ENCODE measurements at places on chromosomes 2 and 18.

DNA sequence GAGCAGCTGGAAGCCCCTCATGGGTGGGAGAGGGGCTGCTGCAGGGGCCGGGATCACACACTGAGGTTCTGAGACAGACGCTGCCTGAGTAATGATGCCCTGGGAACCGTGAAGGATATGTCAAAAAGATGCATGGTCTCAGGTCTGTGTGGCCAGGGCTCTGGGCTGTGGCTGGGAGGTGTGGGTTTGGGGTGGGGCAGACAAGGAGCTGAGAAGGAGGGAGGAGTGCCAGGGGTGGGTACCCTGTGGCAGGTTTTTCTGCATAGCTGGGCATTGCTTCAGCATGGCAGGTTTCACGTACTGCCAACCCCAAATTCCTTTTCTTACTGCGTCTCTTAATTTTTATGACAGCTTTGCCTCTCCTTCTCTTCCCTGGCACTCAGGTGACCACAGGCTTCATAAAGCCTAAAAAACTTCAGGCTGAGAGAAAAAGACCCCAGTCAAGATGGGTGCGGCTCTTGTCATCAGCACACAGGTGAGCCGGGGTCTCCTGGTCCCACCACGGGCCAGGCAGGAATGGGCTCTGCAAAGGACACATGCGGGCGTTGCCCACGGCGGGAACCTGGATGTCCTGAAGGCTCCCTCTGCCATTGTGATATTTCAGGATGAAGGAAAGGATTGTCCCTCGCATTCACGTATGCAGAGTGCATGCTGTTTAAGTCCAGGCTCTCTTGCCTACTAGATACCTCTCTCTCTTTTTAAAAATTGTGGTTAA lies 18.0 kb downstream of the MALL start:
- H3K27me3 ChIP-seq, result no peaks in the 10 kb centered on the region
- H3K4me1 ChIP-seq, result no peaks in the 10 kb centered on the region
- no peak overlapping the region for H3K4me3 ChIP-seq
- no peak for DNase-seq
- no peaks in the 10 kb centered on the region for H3K36me3 ChIP-seq

DNA sequence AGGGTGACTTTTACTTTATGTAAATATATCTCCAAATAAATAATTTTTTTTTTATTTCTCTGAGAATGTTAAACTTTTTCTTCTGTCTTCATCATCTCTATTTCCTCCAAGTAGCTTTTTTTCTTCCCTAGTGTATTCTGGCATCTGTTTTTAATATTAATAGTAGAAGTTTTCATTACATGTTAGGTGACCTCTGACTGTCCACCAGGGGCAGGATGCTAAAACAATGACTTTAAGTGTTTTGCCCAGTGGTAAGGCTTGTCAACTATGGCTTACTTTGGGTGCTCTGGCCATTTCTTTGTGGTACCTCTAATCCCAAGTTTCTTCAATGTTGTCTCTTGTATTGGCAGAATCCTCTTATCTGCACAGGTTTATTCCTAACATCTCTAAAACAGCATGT lies 127.1 kb downstream of the SRBD1 start:
- no peak overlapping the region for H3K27ac ChIP-seq
- H3K27me3 ChIP-seq, result no peaks in the 10 kb centered on the region

- no peaks in the 10 kb centered on the region for H3K27me3 ChIP-seq
- H3K27ac ChIP-seq, result no peak overlapping the region
- no peaks in the 10 kb centered on the region for H3K4me1 ChIP-seq
- DNase-seq, result no peak
- no peak overlapping the region for H3K4me3 ChIP-seq
Observed at GRCh38 chr2:119753930-119754321, 5.8 kb upstream of the PTPN4 start.

DNA sequence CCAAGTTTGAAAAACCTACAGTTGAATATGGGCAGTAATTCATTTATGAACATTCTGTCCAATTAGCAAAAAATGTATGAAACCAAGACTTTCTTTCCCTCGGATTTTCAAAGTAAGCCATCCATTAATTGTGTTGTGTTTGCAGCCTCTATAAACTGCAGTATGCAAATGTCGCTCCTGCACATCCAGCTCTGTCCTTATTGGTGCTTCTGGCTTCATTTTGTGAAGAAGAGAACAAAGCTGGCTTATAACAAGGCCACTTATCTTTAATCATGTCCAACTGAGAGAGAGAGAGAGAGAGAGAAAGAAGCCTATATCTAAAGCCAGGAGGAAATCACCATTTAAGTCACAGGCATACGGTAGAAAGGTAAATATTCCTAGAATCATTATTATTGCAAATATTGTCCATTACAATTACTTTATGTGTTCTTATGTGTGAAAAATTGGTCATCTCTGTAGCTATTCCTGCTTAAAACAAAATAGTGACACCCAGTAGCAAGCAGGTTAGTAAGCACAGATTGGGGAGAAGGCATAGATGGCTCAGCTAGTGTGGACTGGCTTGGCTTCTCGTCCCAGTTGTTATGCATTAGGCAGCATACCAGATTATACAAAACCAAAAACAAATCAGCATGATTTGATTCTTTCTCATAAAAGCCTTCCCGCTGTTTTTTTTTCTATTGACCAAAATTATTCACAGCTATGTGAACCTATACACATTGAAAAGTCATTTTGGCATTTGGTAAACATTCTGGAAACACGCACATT lies 726.4 kb upstream of the SOX11 start:
- no peaks in the 10 kb centered on the region for H3K27me3 ChIP-seq
- no peak overlapping the region for H3K4me3 ChIP-seq
- no peak for DNase-seq
- no peaks in the 10 kb centered on the region for H3K4me1 ChIP-seq
- H3K27ac ChIP-seq, result no peak overlapping the region

- no peaks in the 10 kb centered on the region for H3K27me3 ChIP-seq
- no peaks in the 10 kb centered on the region for H3K4me1 ChIP-seq
- H3K4me3 ChIP-seq, result no peak overlapping the region
- no peak overlapping the region for H3K27ac ChIP-seq
- H3K36me3 ChIP-seq, result no peaks in the 10 kb centered on the region
Observed at GRCh38 chr2:147500819-147501395, 343.9 kb upstream of the ACVR2A start.

DNA sequence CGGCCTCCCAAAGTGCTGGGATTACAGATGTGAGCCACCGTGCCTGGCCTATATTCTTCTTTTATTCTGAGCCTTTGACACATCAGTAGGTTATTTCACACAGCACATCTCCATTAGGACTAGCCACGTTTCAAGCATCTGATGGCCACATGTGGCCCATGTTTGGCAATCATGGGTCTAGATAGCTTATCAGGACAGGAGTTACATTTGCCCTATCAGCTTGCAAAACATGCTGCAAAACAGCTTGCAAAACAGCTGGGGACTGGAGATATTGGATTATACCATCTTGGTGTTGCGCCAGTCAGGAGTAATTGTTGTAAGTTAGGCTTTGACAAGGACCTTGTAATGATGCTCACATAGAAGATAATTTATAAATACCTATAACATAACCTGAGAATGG lies 94.9 kb downstream of the GBX2 start:
- H3K36me3 ChIP-seq, result no peaks in the 10 kb centered on the region
- peaks cover 2% of the 10 kb centered on the region for H3K4me1 ChIP-seq
- H3K4me3 ChIP-seq, result no peak overlapping the region
- peak; percentile 69 for DNase-seq

GRCh38 chr18:77065221-77065981 lies 67.2 kb downstream of the MBP start:
- peaks cover 5% of the 10 kb centered on the region for H3K4me1 ChIP-seq
- H3K4me3 ChIP-seq, result no peak overlapping the region
- no peaks in the 10 kb centered on the region for H3K27me3 ChIP-seq

DNA sequence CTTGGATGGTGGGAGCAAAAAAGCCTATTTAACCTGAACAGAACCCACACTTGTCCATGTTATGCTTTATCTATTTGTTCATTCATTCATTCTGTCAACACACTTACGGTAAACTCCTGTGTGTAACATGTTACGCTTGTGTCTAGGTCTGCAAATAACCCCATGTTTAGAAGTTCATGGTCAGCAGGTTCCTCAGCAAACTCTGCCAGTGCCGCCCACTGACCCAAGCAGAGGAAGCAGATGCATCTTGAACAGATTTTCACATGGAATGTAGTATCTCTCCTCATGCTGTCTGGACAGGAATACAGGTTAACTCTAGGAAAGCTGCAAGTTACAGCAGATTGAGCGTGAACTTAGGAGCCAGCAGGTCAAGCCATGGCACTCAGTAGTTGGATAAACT lies 213.7 kb upstream of the COPS8 start:
- DNase-seq, result no peak
- H3K36me3 ChIP-seq, result no peaks in the 10 kb centered on the region
- H3K4me3 ChIP-seq, result no peak overlapping the region
- H3K27ac ChIP-seq, result no peak overlapping the region

DNA sequence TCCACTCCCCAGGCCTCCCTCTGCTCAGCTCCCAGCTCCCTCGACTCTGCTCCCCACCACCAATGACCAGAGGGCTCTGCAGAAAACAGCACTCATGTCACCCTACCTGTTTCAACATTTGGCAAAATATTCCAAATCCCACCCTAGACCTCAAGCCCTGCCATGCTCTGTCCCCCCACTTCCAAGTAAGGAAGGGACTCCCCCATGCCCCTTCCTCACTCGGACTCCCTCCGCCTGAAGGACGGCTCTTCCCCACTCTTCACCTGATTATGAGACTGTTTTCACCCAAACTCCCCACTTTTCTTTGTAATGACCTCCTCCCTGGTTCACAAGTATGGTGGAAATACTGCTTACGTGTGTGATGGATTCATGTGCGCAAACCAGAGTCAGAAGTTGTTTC lies 208.4 kb downstream of the MGAT5 start:
- DNase-seq, result no peak
- H3K27me3 ChIP-seq, result no peaks in the 10 kb centered on the region
- no peaks in the 10 kb centered on the region for H3K36me3 ChIP-seq

DNA sequence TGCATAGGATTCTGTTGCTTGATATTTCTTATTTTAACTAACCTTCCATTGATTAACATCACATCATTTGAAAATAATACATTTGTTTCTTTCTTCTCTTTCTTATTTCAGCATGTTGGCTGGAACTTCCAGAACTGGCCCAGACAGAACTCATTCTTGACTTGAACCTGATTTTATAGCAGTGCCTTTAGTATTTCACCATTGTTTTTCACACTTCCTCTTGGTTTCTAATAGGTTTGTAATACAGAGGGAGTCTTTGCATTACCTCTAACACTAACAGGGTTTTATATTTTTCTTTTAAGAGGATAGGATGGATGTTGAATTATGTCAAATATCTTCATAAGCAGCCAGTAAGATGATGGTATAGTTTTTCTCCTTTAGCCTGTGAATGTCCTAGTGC lies 39.2 kb downstream of the SEMA4F start:
- no peaks in the 10 kb centered on the region for H3K27me3 ChIP-seq
- DNase-seq, result no peak
- H3K4me3 ChIP-seq, result no peak overlapping the region
- H3K27ac ChIP-seq, result no peak overlapping the region
- H3K36me3 ChIP-seq, result no peaks in the 10 kb centered on the region

GRCh38 chr2:123451542-123451941 lies 573.5 kb upstream of the CNTNAP5 start:
- H3K4me1 ChIP-seq, result no peaks in the 10 kb centered on the region
- no peak overlapping the region for H3K27ac ChIP-seq
- no peaks in the 10 kb centered on the region for H3K27me3 ChIP-seq

- H3K27ac ChIP-seq, result no peak overlapping the region
- H3K4me3 ChIP-seq, result no peak overlapping the region
- peak; percentile 37 for DNase-seq
- no peaks in the 10 kb centered on the region for H3K4me1 ChIP-seq
- no peaks in the 10 kb centered on the region for H3K27me3 ChIP-seq
Observed at GRCh38 chr18:65567372-65567771, 183.4 kb upstream of the CDH7 start.

DNA sequence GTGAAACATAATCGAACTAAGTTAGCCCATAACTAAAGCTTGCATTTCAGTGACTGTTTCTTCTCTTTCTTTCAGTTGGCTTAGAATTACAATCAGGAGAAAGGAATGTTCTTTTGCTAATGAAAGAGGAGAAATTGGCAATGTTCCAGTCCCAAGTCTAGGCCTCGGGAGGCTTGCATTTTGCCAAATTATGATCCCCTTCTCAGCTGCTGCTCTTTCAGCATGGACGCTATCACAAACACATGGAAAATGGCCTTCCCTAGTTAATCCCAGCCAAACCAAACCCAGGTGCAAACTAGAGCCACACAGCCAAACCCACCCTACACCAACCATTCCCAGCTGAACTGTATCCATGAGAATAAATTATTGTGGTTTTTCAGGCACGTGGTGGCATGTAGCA lies 605.2 kb upstream of the LRRTM4 start:
- H3K27ac ChIP-seq, result no peak overlapping the region
- no peak for DNase-seq
- no peak overlapping the region for H3K4me3 ChIP-seq
- H3K27me3 ChIP-seq, result no peaks in the 10 kb centered on the region

DNA sequence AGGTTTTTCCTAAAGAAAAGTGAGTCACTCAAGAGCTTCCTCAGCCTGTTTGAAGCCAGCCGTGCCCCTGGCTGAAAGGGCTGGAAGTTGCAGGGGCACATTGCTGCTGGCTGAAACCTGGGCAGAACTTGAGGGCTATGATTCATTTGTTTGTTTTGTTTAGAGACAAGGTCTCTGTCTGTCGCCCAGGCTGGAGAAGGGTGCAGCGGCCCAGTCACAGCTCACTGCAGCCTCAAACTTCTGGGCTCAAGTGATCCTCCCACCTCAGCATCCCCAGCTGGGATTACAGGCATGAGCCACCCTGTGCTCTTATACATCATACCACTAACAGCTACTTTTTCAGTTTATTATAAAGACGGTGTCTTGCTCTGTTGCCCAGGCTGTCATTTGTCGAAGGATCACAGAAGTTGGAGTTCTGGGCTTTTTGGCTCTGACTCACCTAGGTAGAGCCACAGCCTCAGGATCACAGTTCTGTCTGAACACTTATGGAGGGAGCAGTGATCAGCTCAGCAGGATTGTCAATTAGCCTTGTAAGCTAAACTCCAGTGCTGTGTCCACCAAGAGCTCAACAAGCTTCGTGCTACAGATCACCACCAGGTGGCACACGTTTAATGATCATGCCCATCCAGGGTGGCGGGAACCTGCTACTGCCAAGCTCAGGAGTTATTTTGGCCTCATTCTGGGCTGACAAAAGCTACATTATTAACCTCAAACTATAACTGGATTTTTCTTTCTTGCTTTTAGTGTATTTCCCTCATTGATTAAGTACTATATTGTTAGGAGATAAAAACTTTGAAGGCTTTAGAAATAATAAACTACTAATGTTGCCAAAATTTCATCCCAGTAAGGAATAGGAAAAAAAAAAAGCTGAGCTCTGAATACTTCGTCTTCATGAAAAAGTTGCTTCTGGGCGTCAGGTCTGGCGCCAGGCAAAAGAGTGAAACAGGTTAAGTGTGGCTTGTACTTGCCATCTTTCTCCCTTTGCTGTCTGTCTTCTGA lies 57.9 kb downstream of the ARHGEF33 start:
- peaks cover 15% of the 10 kb centered on the region for H3K4me1 ChIP-seq
- no peaks in the 10 kb centered on the region for H3K27me3 ChIP-seq
- no peak overlapping the region for H3K4me3 ChIP-seq
- H3K27ac ChIP-seq, result no peak overlapping the region
- peak; percentile 92 for DNase-seq

GRCh38 chr2:142938240-142938639 lies 60.8 kb downstream of the KYNU start:
- no peak for DNase-seq
- H3K36me3 ChIP-seq, result no peaks in the 10 kb centered on the region
- H3K27me3 ChIP-seq, result no peaks in the 10 kb centered on the region
- no peak overlapping the region for H3K27ac ChIP-seq

GRCh38 chr2:57343391-57344006 lies 703.1 kb upstream of the VRK2 start:
- DNase-seq, result peak; percentile 10
- no peaks in the 10 kb centered on the region for H3K27me3 ChIP-seq
- H3K4me3 ChIP-seq, result no peak overlapping the region
- no peaks in the 10 kb centered on the region for H3K36me3 ChIP-seq
- no peak overlapping the region for H3K27ac ChIP-seq
